Activated gamma-delta T cell treated with Interleukin-2 at 50 U/mL for 16 hours (primary cell): ENCODE measurements at places on chromosomes 1 and 21.

- no peak for DNase-seq
Observed at GRCh38 chr1:205373022-205373797, 16.5 kb upstream of the KLHDC8A start.

DNA sequence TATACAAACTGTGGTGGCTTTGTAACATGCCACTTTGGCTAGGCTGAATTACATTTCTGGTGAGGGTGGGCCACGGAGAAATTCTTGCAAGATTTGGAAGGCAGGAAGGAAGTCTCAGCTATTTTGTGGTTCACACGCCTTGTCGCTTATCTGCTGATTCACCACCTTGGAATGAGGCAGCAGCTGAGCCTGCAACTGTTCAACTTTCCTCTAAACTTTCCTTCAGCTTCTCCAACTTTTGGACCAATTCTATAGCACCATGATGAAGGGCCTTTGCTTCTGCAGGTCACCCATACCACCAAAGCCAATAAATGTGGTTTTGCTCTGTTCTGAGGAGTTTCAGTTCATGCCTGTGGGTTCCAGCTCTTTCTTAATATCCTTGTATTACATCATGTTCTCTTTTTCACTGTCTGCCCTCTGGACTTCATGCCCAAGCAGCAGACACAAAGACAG, 337.6 kb upstream of the SNX7 start:
- peak; percentile 22 for DNase-seq

- DNase-seq, result no peak
Observed at GRCh38 chr1:247281001-247281574, 25.2 kb downstream of the VN1R5 start.

- no peak for DNase-seq
Observed at GRCh38 chr1:113197719-113198330, 124.8 kb downstream of the LRIG2 start.

GRCh38 chr1:166166698-166167571, at the start of gene FAM78B:
Gene FAM78B (minus strand): TSS chr1:166167001. CDS start chr1:166166248, 753 bp downstream.
- peak; percentile 25 for DNase-seq
